NCI-H1048 (cell line): ENCODE measurements at places on chromosomes 11 and 22.

GRCh38 chr11:64712430-64713015 is 10.5 kb downstream of the NRXN2 start:
- DNase-seq: no peak

DNA sequence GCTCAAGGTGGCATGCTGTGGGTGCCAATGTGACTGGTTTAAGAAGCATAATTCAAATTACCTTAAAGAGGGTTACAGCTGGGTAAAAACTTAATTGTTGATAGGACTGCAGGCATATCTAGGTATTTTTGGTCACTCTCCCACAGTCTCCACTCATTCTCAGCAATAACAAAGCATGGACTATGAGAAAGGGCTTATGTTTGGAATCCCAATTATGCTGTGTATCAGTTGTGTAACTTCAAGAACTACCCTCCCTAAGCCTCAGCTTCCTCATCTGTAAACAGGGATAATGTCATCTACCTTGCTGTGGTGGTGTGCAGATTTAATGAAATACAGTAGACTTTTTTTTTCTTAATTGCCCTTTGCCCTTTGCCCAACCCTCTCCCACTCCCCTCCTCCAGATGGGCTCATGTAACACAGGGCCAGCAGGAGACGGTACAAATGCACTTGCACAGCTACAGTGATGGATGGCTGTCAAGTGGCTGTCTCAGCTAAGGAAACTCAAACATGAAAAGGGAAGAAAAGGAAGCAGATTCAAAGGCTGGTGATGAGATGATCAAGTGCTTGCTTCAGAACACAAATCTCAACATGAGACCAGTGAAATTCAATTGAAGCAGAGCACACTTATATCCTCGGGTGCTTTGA is 37.6 kb downstream of the MAP6 start:
- no peak for DNase-seq

GRCh38 chr11:59556917-59557348 is 45.6 kb downstream of the OR4D9 start:
- DNase-seq: no peak

DNA sequence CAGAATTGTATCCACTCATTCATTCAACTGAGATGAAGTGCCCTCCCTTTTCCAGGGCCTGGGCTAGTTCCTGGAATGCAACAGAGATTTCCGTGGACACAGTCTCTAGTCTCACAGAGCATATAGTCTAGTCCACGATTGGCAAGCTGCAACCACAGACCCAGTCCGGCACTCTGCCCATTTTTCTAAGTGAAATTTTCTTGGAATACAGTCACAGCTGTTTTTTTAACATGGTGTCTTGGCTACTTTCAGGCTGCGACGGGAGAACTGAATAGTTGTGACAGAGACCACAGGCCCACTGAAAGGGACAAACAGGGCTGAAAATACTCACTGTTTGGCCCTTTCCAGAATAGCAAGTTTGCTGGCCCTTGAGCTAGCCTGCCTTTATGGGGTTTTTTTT is 29.2 kb downstream of the ALG12 start:
- no peak for DNase-seq

DNA sequence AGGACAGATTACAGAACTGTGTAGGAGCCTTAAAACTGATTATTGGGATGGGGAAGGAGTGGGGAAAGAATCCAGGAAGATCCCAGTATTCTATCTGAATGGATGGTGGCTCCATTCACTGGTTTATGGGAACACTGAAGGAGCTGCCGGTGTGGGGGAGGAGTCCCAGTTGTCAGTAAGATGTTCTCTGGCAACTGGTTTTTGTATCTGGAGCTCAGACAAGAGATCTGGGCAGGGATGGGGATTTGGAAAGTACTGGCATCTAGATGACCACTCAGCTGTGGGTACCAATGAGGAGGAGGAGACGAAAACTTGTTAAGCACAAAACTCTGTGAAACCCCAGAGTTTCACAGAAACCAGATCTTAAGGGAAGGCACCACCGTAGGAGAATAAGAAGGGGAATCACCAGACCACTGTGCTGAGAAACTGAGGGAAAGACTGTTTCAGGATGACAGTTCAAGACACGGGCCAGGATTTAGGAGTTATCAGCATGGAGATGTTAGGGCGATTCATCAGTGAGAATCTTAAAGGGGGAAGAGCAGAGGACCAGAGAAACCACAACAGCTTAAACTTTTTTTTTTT is 28.1 kb downstream of the LDLRAD3 start:
- DNase-seq: no peak
